ENCODE measurements at places on chromosomes 4 and X. TPM values are rescaled to one million over a fixed set of nuclear protein-coding genes. Genes with fewer than 3 reads are reported as not detected.
A peak's percentile ranks its signal among the peaks of the same experiment; 100 is the strongest.

The RENBP gene
- total RNA-seq: 0.77 TPM

DNA sequence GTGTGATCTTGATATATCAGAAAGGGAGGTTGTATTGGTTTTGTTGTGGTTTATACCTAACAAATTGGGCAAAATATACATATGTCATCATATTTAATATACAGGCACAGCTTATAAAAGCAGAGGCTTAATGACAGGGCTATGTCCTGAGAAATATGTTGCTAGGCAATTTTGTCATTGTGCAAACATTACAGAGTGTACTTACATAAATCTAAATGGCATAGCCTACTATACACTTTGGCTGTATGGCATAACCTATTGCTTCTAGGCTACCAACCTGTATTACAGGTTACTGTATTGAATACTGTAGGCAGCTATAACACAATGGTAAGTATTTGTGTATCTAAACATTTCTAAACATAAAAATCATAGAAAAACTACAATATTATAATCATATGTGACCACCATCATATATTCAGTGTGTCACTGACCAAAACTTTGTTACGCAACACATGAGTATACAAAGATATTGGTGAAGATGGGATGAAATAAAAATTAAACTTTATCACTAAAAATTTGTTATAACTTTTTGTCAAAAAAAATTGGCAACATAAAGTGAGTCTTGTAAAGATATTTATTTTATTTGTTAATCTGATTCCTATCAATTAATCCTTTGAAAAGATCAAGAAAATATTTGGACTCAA is 414.0 kb upstream of the HS3ST1 start:
- DNase-seq: no peak

DNA sequence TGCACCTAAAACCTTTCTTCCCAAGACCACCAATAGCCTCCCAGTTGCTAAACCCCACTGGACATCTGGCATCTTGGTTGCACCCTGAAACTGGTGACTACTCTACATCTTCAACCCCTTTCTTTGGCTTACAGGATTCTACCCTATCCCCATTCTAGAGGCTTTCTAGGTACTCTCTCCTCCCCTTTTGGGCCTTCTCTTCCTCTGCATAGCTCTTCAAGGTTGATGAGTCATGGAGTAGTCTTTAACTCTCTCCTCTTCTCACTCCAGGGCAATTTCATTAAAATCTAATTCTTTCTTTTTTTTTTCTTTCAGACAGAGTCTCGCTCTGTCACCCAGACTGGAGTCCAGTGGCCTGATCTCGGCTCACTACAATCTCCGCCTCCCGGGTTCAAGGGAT is 16.8 kb downstream of the APOO start:
- no peak for DNase-seq

- no peak for DNase-seq
Observed at GRCh38 chrX:53715346-53715924, 28.9 kb upstream of the HUWE1 start.

- DNase-seq: peak; percentile 26
Observed at GRCh38 chrX:14528629-14529289, 577 bp upstream of the GLRA2 start.

DNA sequence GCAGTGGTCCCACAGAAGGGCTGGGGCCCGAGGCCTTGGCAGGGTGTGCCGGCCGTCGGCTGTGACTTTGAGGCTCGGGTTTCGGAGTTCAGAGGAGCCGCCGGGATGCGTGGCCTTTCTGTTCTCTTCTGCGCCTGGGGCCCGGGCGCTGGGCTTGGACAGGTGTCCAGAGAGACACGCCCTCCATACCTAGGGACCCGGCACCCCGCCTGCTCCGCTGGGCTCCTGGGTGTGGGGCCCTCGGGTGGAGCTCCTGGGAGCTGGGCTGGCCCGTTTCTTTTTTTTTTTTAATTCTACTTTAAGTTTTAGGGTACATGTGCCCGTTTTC is 11.3 kb downstream of the FGFRL1 start:
- no peak for DNase-seq

GRCh38 chr4:38902695-38903094 is 35.1 kb downstream of the FAM114A1 start:
- no peak for DNase-seq

DNA sequence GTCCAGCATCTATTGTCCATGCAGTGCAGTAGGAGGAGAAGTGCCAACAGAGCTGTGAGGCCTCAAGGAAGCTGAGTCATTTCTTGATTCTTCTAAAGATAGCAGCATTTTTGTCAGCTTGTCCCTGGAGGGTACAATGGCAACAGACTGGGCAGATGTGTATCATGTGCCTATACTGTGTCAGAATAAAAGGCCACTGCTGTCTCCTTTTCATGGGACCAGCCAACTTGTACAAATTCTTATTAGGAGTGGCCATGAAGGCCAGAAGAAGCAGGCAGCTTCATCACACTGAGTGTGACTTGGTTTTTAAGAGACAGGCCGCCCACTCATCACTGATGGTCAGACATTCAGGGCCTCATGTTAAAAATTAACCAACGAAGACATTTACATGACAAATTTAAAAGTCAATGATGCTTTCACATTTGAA is 185.0 kb upstream of the FAM241A start:
- DNase-seq: no peak
